ENCODE measurements at places on chromosomes 7 and 10. TPM values are rescaled to one million over a fixed set of nuclear protein-coding genes. Genes with fewer than 3 reads are reported as not detected.

TMEM213 gene
- 0.87 TPM for polyA plus RNA-seq

GNAT3 gene
- polyA plus RNA-seq = not detected

GBX1 gene
- polyA plus RNA-seq = 7.3 TPM

IFIT1B gene
- polyA plus RNA-seq = not detected

PNLIPRP3 gene
- not detected for polyA plus RNA-seq

FOXP2 gene
- polyA plus RNA-seq = 17.6 TPM

PNLIP gene
- 0.42 TPM for polyA plus RNA-seq

SMARCD3 gene
- 298 TPM for polyA plus RNA-seq

CALHM1 gene
- polyA plus RNA-seq = 0.24 TPM

ITIH5 gene
- polyA plus RNA-seq = 32.4 TPM

LIPF gene
- not detected for polyA plus RNA-seq

GIMAP8 gene
- 4.2 TPM for polyA plus RNA-seq
